H4 (cell line): ENCODE measurements at places on chromosomes 12 and 14.
A peak's percentile ranks its signal among the peaks of the same experiment; 100 is the strongest.

GRCh38 chr12:122166422-122167349, 7.3 kb downstream of the IL31 start:
- DNase-seq: no peak

GRCh38 chr12:92136965-92137721, 8.5 kb downstream of the BTG1 start:
- peak; percentile 66 for DNase-seq

GRCh38 chr14:69808919-69809808, 12.1 kb upstream of the SLC10A1 start:
- DNase-seq: no peak

DNA sequence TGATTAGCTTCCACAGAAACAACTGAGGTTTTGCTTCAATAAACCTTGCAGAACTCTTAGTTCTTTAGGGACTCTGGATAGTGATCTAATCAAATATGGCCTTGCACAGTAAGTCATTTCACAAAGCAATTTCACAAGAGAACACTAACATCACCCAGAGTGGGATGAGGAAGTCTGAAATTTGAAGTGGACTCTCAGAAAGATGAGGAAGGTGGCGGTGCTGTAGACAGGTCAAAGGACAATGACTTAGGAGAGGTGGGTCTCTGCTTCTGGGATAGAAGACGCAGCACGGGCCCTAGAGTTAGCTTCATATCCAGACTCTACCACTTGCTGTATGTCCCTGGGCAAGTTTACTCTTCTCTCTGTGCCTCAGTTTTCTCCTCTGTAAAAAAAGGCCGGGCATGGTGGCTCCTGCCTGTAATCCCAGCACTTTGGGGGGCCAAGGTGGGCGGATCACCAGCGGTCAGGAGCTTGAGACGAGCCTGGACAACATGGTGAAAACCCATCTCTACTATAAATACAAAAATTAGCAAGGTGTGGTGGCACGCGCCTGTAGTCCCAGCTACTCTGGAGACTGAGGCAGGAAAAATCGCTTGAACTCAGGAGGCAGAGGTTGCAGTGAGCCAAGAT, 18.9 kb downstream of the FOS start:
- no peak for DNase-seq

GRCh38 chr14:36056845-36057244, 119.7 kb downstream of the PTCSC3 start:
- no peak for DNase-seq
